ENCODE measurements at places on chromosomes 2 and 18.

DNA sequence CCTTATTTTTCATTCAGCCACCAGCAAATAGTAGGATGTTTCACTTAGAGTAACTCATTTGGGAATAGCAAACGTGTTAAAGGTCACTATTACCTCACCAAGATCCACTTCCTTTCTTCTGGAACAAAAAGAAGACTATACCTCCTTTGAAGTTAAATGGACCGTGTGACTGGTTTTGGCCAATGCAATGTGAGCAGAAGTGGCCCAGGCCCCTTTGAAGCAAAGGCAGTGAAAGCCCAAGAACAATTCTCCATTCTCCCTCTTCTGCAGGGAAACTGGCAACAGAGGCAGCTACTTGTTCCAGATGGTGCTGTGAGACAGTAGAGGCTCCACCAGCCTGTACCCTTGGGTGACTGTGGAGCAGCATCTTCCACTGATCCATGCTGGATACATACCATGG is 11.3 kb upstream of the MALL start:
- no peak for DNase-seq

DNA sequence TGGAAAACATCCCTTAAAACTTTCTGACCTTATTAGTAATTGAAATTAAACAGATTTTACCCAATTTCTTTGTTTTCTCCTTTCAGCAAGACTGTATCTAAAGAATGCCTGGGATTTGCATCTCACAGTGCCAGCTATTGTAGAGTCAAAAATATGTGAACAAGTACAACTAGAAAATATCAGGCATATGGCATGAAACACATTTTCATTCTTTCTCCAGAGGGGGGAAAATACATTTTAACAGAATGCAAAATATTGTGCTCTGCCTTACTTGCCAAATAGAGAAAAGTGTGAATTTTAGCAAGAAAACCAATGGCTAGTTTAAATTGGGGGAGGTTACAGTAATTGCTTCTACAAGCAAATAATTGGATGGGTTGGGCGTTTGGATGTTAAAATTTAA is 366.6 kb upstream of the FIGN start:
- DNase-seq: no peak

DNA sequence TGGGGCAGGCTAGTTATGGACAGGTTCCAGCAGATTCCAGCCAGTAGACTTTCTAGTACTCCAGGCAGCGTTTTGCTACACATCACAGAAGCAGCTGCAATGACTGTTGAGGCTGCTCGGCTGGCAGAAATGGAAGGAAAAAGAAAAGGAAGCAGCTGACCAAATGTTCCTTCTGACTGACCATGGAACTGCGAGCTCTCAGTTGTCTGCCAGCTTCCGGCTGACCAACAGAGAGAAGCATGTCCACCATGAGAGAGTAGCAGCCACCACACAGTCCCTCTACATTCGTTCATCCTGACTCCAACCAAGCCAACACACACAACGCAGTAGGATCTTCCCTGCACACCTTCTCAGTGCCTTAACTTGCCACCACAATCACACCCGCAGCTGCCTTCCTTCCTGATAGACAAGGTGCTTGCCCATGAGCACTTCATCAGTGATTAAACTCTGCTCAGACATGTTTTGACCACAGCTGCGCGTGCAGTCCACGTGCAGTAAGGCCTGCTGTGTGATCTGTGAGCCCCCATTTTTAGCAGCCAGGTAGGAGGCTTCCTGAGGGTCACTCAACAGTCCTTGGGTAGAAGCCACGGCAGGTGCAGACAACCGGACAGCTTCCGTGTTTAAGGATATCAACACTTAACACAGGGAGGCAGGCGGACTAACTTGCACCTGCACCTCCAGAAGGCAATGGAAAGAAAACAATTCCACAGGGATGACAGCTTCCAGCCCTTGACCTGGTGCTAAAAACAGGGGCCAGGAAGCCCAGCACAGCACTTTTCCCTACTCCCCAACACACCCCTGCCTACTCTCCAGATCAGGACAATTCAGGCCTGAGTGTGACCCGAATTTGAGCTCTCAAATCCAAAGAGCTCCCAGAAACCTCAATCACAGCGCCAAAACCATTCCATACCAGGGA is 996 bp downstream of the TGFBRAP1 start:
- no peak for DNase-seq

GRCh38 chr2:51329512-51329911 is 297.6 kb upstream of the NRXN1 start:
- no peak for DNase-seq

- DNase-seq: no peak
These were observed 26.5 kb upstream of the CREB1 start for GRCh38 chr2:207503234-207503633.

DNA sequence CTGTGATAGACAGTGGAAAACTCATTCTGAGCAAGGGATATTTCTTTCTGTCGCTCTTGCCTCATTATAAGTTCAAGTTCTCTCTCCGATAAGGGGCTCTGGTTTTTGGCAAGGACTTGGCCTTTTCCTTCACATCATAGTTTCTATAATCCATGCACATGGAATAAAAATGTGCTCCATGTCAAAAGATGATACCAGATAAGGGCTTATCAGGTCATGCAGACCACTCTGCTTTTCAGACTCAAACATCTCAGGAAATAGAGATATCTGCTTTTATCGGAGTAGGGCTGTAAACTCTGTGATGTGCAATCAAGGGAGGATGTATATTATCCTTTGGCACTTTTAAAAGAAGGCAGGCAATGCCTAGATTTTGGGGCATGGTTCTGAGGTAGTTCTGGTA is 45.0 kb upstream of the DARS1 start:
- no peak for DNase-seq

DNA sequence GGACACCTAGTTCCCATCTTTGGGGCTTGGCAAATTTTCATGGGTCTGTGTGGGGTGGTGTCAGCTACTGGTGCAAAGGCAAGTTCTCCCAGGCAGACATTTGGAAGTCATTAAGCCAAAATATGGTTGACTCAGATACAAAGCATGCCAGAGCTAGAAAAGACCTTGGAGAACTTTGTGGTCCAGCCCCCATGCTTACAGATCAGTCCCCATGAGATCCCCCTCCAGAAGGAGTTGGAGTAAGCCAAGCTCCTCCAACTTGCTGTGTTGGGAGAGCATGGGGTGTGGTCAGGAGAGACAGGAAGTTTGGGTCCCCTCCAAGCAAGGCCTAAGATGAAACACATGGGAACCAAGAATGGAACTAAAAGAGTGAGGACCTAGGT is 224.5 kb downstream of the CYP26B1 start:
- peak; percentile 82 for DNase-seq

- DNase-seq: no peak
These were observed 152.8 kb upstream of the RIOK3 start for GRCh38 chr18:23300231-23300805.

GRCh38 chr2:109662889-109663288 is 48.7 kb downstream of the SOWAHC start:
- no peak for DNase-seq

DNA sequence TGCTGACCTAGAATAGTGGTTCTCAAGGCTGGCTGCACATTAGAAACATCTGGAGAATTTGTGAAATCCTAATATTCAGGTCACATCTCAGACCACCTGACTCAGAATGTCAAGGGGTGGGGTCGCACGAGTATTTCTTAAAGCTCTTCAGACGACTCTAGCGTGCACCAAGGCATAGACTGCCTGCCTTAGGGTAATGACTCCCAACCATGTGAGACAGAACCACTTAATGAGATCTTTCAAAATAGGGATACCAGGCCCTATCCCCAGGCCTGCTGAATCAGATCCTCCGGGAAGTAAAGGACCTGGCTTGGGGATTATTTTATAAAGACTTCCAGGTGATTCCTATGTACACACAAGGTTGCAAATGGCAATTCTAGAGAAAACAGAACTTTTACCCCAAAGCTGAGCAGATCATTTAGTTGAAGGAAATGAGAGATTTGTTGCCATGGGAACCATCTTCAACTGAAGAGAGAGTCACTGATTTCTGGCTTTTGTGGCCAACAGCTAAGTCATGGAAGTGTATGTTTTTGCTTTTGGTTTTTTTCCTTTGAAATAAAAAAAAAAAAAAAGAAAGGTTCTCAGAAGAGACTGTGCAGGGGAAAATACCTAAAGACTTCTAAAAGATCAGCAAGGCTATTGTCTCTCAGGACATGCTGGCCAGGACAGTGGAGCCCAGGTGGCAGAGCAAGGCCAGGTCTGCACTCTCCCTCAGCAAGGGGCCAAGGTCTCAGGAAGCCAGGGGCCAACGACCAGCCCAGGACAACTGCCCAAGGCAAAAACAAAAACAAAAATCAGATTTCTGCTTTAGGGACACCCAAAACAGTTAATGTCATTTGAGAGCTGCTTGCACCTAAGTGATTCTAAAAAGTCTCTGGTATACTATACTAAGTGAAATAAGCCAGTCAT is 15.3 kb upstream of the LOXHD1 start:
- no peak for DNase-seq

- DNase-seq: no peak
These were observed 145.9 kb downstream of the CCDC74A start for GRCh38 chr2:131673400-131674173.

GRCh38 chr18:13256444-13257305 is 38.1 kb downstream of the LDLRAD4 start:
- DNase-seq: no peak

DNA sequence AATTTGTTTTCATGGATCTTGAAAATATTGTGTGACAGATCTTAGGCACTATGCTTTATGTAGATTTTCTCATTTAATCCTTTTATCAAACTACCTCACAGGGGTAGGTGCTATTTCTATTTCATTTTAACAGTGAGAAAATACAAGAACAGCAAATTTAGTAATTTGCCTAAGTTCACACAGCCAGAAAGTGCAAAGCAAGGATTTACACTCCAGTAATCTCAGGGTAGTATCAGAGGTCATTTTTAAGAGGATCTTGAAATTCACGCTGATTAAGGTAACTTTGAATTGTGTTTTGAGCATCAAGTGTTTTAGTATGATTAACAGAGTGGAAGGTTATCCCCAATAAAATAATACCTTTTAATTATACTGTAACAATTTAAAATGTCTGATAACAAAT is 10.1 kb upstream of the KCNJ3 start:
- no peak for DNase-seq

DNA sequence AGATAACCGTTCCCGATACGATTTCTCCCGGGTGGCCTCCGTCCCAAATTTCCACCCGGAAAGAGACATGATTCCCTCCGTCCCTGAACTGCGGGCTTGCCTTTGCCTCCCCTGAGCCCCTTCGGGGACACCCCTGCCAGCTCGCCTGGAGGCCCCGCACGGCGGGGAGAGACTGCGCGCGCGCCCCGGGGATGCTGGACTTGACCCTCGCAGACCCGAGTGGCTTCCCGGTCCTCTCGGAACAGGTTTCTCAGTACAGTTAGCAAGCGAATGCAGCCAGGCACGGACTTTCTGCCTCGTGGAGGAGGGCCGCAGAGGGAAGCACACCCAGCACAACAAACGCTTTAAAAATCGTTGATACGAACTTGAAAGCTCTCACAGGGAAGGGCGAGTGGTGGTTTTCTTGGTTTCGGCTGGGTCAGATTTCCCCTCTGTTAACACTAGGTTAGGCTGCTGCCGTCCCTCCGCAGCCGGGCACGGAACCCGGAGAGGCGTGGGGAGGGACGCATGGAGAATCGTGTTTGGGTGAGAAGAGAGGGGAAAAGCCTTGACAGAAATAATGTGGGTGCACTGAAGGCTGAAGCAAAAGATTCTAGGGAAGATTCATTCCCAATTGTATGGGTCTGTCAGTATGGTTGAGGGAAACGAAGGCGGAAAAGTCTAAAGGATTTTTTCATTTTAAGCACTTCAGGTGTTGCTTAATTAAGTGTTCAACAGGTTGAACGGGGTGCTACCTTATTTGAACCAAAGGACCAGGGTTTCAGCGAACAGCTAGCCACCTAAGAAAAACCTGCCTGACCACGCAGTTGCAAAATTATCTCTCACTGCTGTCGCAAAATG is 916 bp downstream of the TNFRSF11A start:
- no peak for DNase-seq

- no peak for DNase-seq
These were observed 42.5 kb downstream of the SDC1 start for GRCh38 chr2:20182241-20182931.

- no peak for DNase-seq
These were observed 310.2 kb upstream of the GALNT5 start for GRCh38 chr2:156947261-156947660.

DNA sequence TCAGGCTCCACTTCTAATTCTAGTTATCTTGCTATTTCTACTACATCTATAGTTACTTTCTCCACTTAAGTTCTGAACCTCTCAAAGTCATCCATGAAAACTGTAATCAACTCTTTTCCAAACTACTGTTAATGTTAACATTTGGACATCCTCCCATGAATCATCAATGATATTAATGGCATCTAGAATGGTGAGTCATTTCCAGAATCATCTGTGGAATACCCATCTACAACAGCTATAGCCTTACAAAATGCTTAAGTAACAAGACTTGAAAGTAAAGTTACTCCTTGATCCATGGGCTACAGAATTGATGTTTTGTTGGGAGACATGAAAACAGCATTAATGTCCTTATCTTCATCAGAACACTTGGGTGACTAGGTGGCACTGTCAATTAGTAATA is 35.4 kb downstream of the BARD1 start:
- DNase-seq: no peak

DNA sequence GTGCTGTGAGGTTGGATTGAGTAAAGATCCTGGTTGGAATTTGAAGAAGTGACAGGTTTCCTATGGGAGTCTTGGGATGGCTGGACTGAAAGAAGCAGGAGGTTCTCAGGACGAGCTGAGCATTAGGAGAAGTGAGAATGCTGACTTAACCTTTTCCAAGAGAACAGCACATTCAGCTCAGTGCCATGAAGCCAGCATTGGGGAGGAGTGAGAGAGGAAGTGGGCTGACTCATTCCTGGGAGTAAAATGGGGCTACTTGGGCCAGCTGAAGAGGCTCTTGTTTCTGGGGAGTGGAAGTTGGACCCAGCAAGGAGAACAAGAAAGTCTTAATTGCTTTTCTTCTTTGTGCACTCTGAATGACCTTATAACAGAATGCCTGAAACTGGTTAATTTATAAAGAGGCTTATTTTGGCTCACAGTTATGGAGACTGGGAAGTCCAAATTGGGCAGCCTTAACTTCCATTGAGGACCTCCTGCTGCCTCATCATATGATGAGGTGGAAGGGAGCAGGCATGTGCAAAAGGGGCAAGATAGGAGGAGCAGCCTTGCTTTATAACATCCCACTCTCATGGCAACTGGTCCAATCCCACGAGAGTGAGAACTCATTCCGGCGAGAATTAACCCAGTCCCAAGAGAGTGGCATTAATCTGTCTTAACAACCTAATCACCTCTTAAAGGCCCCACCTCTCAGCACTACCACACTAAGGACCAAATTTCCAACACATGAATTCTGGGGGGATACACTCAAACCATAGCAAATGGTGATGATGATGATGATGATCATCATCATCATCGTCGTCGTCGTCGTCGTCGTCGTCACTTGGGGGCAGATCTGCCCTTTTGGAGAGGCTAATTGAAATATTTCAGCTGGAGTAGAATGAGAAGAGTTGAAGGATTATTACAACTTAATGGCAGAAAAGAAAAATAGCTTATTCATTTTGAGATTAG is 26.1 kb downstream of the DGUOK start:
- DNase-seq: no peak

Data from AG09319 (cell line).